ENCODE measurements at places on chromosomes 1 and 21.

DNA sequence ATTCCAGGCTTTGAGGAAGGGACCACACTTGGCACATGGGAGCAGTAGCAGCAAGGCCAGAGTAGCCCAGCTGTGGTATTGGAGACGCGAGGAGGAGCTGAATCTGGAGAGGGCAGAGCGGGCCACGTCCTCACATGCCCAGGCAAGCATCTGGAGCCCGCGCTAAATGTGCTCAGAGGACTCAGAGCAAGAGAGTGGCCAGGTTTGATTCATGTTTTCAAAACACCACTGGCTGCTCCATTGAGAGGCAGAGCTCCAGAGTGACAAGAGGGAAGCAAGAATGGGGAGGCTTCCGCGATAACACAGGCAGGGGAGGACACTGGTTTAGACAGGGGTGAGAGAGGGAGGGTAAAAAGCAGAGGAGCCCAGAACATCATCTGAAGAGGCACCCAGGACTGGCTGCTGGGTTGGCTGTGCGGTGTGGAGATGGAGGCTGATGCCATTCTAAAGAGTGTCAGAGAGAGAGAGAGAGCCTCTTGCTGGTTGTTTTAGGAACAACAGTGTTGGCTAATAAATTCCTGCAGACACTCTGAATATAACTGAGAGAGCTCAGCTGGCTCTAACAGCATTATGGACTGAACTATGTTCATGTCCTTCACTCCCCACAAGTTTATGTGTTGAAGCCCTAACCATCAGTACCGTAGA lies 32.3 kb downstream of the RCAN1 start:
- peak; percentile 70 for DNase-seq

- no peak for DNase-seq
These were observed 33.6 kb upstream of the GPR52 start for GRCh38 chr1:174414203-174414602.

DNA sequence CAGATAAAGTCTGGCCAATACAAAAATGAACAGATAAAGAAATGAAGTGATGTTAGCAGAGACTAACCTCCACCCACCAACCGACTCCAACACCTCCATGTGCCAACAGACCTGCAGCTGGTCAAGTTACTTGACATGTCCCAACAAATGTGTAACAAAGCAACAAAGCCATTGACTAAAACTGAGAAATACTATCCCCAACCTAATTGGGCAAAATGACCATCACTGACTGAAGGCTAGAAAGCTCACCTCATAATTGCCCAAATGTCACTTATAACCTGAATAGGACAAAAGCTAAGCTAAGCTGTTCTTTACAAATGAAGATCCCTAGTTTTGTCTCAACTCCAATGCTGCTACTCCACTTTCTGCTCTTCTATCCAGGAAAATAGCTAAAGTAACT lies 7.5 kb downstream of the KDM5B start:
- no peak for DNase-seq

- no peak for DNase-seq
These were observed 67.5 kb upstream of the SH3GLB1 start for GRCh38 chr1:86636898-86637297.

- DNase-seq, result no peak
These were observed 119.3 kb downstream of the SIK1 start for GRCh38 chr21:43307677-43308070.
